Peyer's patch (tissue), 4 donors: ENCODE measurements at places on chromosomes 4 and X. TPM values are rescaled to one million over a fixed set of nuclear protein-coding genes. Genes with fewer than 3 reads are reported as not detected.
A peak's percentile ranks its signal among the peaks of the same experiment; 100 is the strongest.

GRCh38 chr4:83212041-83212851, 72.4 kb downstream of the COQ2 start:
- no peak overlapping the region for H3K27ac ChIP-seq
- no peaks in the 10 kb centered on the region for H3K27me3 ChIP-seq
- H3K4me3 ChIP-seq = no peak overlapping the region
- DNase-seq = peak; percentile 63
- no peaks in the 10 kb centered on the region for H3K36me3 ChIP-seq

- H3K27me3 ChIP-seq = no peaks in the 10 kb centered on the region
- H3K36me3 ChIP-seq = no peaks in the 10 kb centered on the region
- peaks cover 25% of the 10 kb centered on the region for H3K4me1 ChIP-seq
- no peak overlapping the region for H3K4me3 ChIP-seq
- no peak for DNase-seq
Observed at GRCh38 chr4:81019006-81019405, 11.5 kb upstream of the BMP3 start.

- H3K36me3 ChIP-seq = no peaks in the 10 kb centered on the region
- H3K4me1 ChIP-seq = no peaks in the 10 kb centered on the region
- no peak for DNase-seq
- no peak overlapping the region for H3K27ac ChIP-seq
Observed at GRCh38 chrX:9730752-9731151, 34.9 kb downstream of the GPR143 start.

- H3K27ac ChIP-seq = no peak overlapping the region
- H3K36me3 ChIP-seq = no peaks in the 10 kb centered on the region
- no peaks in the 10 kb centered on the region for H3K4me1 ChIP-seq
- no peaks in the 10 kb centered on the region for H3K27me3 ChIP-seq
- DNase-seq = no peak
Observed at GRCh38 chr4:1033840-1034551, 22.6 kb downstream of the FGFRL1 start.

DNA sequence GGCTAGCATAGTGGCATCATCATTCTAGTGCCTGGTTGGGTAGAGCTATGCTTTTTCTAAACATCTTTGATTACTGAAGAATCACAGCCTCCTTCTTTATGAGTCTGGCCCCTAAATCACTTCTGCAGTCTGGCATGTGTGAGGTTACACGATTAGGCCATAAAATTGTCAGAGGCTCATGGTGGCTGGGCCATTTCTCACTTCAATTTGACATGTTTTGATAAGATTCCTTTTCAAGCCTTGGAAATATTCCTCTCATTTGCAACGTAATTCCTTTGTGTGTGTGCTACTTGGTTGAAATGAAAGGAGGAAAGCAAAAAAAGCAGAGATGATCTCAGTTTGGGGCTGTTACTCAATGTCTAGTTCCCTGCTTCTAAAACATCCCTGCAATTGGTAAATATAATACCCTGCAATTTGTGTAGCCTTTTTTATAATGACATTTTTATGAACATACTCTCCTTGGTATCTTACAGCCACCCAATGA, 6.2 kb downstream of the CCKAR start:
- no peaks in the 10 kb centered on the region for H3K36me3 ChIP-seq
- H3K27me3 ChIP-seq = no peaks in the 10 kb centered on the region
- H3K4me1 ChIP-seq = no peaks in the 10 kb centered on the region
- DNase-seq = no peak
- H3K27ac ChIP-seq = peak overlapping the region; percentile 6

DNA sequence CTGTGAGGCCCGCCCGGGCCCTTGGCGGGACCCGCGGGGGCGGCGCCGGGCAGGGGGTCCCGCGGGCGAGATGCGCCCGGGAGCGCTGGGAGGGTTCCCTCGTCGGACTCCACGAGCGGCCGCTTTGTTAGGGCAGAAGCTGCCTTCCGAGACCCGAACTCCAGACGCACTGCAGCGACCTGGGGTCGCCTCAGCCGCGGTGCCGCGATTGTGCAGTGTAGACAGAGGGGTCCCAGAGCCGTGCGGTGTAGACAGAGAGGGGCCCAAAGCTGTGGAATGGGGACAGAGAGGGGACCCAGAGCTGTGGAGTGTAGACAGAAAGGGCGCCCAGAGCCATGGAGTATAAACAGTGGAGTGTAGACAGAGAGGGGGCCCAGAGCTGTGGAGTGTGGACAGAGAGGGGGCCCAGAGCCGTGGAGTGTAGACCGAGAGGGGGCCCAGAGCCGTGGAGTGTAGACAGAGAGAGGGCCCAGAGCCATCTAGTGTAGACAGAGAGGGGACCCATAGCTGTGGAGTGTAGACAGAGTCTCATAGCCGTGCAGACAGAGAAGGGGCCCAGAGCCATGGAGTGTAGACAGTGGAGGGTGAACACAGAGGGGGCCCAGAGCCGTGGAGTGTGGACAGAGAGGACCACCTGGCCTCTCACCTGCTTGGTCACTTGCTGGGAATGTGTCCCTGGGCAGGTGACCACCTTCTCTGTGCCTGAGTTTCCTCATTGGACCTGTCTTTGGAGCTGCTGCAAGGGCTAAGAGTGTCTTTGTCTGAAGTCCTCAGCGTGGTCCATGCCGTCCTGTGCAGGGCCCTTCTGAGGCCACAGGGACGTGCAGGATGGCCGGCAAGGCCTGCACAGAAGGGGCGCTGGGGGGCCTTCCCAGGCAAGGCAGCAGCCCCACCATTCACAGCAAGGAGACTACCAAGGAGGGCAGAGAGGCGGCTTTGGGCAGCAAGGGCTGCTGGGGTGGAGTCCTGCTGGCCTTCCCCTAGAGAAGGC, 875 bp downstream of the RGS12 start:
- DNase-seq = peak; percentile 63
- H3K36me3 ChIP-seq = no peaks in the 10 kb centered on the region
- H3K27ac ChIP-seq = peak overlapping the region; percentile 5
- peak overlapping the region; percentile 91 for H3K4me3 ChIP-seq

- no peak for DNase-seq
- H3K4me1 ChIP-seq = no peaks in the 10 kb centered on the region
- no peaks in the 10 kb centered on the region for H3K27me3 ChIP-seq
- H3K36me3 ChIP-seq = no peaks in the 10 kb centered on the region
- H3K27ac ChIP-seq = no peak overlapping the region
Observed at GRCh38 chr4:24112466-24112865, 222.6 kb upstream of the PPARGC1A start.

GRCh38 chr4:160523231-160523630, 1420.4 kb downstream of the RAPGEF2 start:
- DNase-seq = no peak
- no peaks in the 10 kb centered on the region for H3K27me3 ChIP-seq
- H3K4me1 ChIP-seq = no peaks in the 10 kb centered on the region

DNA sequence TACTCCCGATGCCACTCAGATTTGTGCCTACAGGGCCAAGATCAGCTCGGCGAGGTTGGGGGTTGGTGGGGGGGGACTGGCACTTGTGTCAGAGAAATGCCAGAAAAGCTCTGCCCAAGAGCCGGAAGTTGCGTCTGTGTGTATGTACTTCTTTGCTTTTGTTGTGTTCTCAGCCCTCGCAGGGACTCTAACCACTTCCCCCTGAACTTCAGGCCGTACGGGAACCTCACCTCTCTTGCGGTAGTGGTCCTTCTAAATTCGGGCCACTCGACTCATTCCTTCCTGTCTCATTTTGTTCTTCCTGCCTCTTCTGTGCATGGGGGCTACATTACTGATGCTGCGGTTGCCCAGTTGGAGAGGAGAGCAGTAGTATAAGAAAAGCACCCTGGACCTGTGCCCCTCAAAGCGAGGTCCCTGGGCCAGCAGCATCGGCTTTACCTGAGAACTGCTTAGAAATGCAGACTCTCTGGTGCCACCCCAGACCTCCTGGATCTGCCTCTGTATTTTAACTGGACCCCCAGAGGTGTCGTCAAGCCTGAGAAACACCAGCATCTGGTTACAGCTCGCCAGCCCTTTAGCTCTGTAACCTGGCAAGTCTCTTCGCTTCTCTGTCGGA, 146.3 kb upstream of the RPS6KA3 start:
- no peak overlapping the region for H3K4me3 ChIP-seq
- H3K27me3 ChIP-seq = no peaks in the 10 kb centered on the region
- no peaks in the 10 kb centered on the region for H3K36me3 ChIP-seq
- H3K4me1 ChIP-seq = no peaks in the 10 kb centered on the region
- H3K27ac ChIP-seq = peak overlapping the region; percentile 67
- no peak for DNase-seq

DNA sequence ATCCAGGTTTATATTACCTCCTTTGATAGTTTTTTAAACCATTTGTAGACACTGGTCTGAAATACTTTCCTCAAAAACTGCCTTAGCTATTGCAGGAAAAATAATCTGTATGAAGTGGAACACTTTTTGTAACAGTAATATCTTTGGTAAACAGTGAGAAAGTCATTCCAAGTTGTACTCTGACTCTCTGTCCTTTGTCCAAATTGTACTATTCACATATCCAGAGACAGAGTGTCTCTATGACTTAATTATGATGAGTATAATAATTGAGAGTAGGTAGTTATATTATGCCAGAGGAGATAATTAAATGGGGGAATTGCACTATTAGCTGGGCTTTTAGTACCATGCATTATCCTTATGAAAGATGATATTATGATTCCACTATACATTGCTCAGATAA, 112.6 kb upstream of the LCORL start:
- no peaks in the 10 kb centered on the region for H3K4me1 ChIP-seq
- H3K36me3 ChIP-seq = no peaks in the 10 kb centered on the region
- no peak overlapping the region for H3K27ac ChIP-seq

GRCh38 chrX:119655125-119655524, 37.8 kb downstream of the SEPTIN6 start:
- no peaks in the 10 kb centered on the region for H3K4me1 ChIP-seq
- no peaks in the 10 kb centered on the region for H3K27me3 ChIP-seq
- H3K36me3 ChIP-seq = no peaks in the 10 kb centered on the region
- H3K27ac ChIP-seq = no peak overlapping the region
- H3K4me3 ChIP-seq = no peak overlapping the region
- no peak for DNase-seq

GRCh38 chr4:141335166-141335565, 114.5 kb downstream of the ZNF330 start:
- no peak for DNase-seq
- H3K27ac ChIP-seq = no peak overlapping the region
- H3K4me1 ChIP-seq = no peaks in the 10 kb centered on the region

DNA sequence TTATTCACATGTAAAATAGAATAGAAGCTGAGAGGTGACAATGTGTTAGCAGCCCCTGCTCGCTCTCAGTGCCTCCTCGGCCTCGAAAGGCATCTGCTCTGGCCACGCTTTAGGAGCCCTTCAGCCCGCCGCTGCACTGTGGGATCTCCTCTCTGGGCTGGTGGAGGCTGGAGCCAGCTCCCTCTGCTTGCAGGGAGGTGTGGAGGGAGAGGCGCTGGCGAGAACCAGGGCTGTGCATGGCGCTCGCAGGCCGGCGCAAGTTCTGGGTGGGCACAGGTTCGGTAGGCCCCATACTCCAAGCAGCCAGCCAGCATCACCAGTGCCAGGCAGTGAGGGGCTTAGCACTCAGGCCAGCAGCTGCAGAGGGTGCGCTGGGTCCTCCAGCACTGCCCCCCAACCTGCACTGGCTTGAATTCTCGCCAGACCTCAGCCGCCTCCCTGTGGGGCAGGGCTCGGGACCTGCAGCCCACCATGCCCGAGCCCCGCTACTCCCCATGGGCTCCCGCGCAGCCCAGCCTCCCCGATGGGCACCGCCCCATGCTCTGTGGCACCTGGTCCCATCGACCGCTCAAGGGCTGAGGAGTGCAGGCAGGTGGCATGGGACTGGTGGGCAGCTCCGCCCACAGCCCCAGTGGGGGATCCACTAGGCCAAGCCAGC, 1346.7 kb upstream of the IGFBP7 start:
- H3K27ac ChIP-seq = no peak overlapping the region
- DNase-seq = no peak
- no peak overlapping the region for H3K4me3 ChIP-seq
- H3K27me3 ChIP-seq = no peaks in the 10 kb centered on the region

GRCh38 chrX:16788477-16788876, 2.2 kb downstream of the TXLNG start:
- no peak overlapping the region for H3K27ac ChIP-seq
- no peaks in the 10 kb centered on the region for H3K27me3 ChIP-seq
- no peak for DNase-seq
- no peaks in the 10 kb centered on the region for H3K4me1 ChIP-seq

DNA sequence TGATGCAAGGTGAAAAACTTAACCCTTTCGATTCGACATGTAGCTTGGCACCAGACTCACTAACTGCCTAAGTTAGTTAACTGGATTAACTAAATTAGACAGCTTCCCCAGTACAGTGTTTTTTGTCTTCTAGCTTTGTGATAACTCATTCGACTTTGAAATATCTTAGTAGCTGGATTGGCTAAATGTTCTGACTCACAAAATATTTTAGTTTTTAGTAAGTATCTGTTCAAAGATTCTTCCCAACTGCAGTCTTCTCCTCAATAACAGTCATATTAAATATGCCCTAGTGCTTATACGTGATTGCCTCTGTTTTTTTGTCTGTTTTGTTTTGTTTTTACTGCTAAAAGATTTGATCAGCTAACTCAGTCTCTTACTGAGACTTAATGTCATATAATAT, 102.9 kb downstream of the KCNIP4 start:
- H3K4me3 ChIP-seq = no peak overlapping the region
- H3K36me3 ChIP-seq = no peaks in the 10 kb centered on the region
- no peak overlapping the region for H3K27ac ChIP-seq
- H3K4me1 ChIP-seq = no peaks in the 10 kb centered on the region
- no peaks in the 10 kb centered on the region for H3K27me3 ChIP-seq

GRCh38 chr4:74968456-74969164, 35.7 kb downstream of the PARM1 start:
- no peak overlapping the region for H3K4me3 ChIP-seq
- DNase-seq = no peak
- no peaks in the 10 kb centered on the region for H3K4me1 ChIP-seq
- no peaks in the 10 kb centered on the region for H3K27me3 ChIP-seq
- no peaks in the 10 kb centered on the region for H3K36me3 ChIP-seq

DNA sequence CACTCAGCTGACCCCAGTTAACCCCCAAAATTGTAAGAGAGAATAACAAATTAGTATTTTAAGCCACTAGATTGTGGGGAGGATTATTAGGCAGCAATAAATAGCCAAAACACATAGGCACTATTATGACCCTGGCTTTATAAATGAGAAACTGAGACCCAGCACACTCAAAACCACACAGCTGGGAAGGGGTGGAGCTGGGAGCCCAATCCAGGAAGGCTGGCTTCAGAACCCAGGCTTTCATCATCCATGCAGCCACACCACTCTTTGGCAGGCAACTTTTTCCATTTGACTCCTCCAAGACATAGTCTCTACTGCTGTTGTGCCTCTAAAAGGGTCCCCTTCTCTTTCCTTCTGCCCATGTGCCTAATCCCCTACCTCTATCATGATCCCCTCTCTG, 253.8 kb downstream of the DHX15 start:
- H3K4me3 ChIP-seq = no peak overlapping the region
- DNase-seq = no peak
- no peak overlapping the region for H3K27ac ChIP-seq
- no peaks in the 10 kb centered on the region for H3K36me3 ChIP-seq

- no peak overlapping the region for H3K4me3 ChIP-seq
- no peaks in the 10 kb centered on the region for H3K27me3 ChIP-seq
- no peaks in the 10 kb centered on the region for H3K36me3 ChIP-seq
- H3K4me1 ChIP-seq = no peaks in the 10 kb centered on the region
- H3K27ac ChIP-seq = no peak overlapping the region
Observed at GRCh38 chr4:13151194-13151593, 332.9 kb downstream of the RAB28 start.

The RTL9 gene
- not detected for total RNA-seq

The OFD1 gene
- 35.2 TPM for total RNA-seq

The CHIC2 gene
- 36.6 TPM for total RNA-seq

The MAGEB16 gene
- total RNA-seq = not detected

The CASP6 gene
- total RNA-seq = 83.2 TPM
